ENCODE measurements at places on chromosomes 4 and X.

GRCh38 chr4:21517126-21517859 lies 431.3 kb downstream of the KCNIP4 start:
- no peak for DNase-seq

DNA sequence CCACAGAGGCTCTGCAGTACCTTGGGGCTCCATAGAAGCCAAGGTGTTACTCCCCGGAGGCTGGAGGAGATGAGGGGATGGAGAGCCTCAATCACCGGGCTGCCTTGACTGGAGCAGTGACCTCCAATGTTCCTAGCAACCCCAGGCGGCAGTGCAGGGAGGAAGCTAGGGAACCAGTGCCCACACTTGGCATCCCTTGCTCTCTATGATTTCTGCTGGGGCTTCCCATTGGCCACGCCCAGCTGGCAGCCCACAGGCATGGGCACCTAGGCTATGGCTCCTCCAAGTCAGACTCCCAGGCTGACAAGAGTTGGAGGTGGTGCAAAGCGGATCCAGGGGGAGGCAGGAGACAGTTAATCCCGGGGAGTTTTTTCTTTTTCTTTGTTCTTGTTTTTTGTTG lies 229.7 kb downstream of the EVC2 start:
- DNase-seq, result no peak

- no peak for DNase-seq
These were observed 52.4 kb downstream of the MID2 start for GRCh38 chrX:107878106-107878505.

DNA sequence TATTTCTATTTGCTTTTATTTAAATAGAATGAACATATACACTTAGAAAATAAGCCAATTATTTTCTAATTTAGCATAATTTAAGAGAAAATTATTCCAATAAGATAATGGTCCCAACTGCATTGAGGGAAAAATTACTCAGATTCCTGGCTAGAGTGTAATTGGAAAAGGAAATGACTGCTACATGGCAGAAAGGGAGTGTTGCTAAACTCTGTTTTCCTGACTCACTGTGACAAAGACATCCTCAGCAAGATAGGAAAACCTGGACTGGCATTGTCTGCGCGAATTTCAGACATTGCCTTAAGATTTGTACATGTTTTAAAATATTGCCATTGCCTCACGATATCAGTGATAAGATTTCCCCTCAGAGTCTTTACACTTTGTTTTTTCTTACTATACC lies 8.2 kb downstream of the TNIP3 start:
- DNase-seq, result no peak

- peak; percentile 19 for DNase-seq
These were observed 134.7 kb downstream of the PALLD start for GRCh38 chr4:168631241-168632162.

- no peak for DNase-seq
These were observed 178.9 kb downstream of the RAPGEF2 start for GRCh38 chr4:159281771-159282170.

DNA sequence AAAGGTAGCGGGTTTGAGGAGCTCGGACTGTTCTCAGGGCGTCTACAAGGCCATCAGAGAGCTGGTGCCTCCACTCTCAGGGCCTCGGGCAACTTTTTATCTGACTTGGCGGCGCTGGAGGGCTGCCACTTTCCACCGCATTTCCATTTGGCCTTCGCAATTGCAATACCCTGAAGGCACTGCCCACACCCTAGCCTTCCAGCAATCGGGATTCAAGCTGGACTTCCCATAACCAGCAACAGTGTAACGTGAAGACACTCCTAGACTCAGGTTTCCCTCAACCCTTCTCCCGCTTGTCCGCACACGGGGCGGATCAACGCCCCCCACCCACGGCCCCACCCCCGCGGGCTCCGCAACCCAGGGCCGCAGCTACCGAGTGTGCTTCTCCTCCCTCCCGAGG lies 50.2 kb upstream of the BCOR start:
- no peak for DNase-seq

GRCh38 chr4:31784558-31784957 lies 1064.4 kb downstream of the PCDH7 start:
- DNase-seq, result no peak

DNA sequence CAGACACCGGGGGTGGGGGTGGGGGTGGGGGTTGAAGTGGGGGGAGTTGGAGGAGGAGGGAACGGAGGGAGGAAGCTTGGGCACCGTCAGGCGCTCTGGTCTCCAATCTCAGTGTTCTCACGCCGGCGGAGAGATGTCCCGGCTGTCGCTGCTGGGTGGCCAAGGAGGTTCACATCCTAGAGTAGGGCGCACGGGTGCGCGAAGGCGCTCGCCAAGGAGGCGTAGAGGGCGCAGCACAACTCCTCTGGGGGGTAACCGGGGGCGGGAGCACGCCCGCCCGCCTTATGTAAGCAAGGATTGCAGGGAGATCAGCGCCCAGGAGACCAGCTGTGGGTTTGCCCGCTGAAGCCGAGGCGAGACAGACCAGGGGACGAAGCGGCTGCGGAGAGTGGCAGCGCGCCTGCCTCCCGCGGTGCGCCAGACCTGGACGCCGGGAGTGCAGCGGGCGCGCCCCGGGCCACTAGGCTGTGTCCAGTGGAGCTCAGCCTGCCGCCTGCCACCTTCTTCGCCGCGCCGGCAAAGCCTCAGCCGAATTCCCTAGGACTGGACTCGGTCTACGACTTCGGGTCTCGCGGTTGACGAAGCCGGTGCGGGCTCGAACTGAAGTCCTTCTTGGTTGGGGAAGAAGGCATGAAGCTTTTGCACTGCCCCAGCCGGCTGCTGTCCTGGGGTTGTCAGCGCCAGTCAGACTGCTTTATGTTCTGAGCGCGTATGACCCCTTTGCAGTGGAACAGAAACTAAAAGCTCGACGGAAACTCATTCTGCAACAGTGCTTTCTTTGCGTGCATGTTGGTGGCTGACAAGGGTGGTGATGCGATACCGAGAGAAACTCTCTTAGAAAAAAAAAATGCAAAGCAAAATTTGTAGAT lies 707 bp upstream of the UNC5C start:
- DNase-seq, result no peak
